ENCODE measurements at places on chromosomes 6 and 20.

DNA sequence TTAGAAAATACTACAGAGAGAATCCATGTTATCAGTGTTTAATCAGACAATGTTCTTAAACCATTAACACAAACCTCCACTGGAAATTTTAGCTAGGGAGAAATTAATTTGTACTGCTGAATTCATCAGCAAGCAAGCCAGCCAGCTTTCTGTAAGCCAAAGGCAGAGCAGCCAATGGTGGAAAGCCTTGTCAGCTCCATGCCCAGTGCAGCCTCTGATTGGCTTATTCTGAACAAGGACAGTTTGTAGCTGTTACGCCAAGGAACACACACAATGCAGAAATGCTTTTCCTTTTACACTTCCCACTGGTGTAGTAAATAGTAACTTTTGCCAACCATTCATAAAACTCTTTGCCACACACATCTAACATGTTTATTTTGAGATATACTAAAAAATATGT is 265.0 kb downstream of the TENT5A start:
- no peak for DNase-seq

DNA sequence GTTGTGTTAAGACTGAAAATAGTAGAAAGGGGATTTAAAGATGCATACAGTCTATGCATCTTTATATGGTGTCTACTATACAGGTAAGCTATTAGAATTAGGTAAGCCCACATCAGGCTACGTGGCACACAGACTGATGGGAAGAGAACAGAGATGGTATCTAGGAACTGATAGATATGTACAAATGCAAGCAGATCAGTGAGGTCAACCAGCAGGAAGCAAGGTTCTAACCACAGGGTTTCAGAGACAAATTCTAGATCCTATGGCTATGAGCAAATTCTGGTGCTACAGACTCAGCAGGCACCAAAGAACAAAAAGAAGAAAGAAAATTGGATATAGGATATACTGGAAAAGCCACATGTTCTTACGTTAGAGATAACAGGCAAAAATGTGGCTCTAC is 110.6 kb downstream of the TRDN start:
- no peak for DNase-seq

DNA sequence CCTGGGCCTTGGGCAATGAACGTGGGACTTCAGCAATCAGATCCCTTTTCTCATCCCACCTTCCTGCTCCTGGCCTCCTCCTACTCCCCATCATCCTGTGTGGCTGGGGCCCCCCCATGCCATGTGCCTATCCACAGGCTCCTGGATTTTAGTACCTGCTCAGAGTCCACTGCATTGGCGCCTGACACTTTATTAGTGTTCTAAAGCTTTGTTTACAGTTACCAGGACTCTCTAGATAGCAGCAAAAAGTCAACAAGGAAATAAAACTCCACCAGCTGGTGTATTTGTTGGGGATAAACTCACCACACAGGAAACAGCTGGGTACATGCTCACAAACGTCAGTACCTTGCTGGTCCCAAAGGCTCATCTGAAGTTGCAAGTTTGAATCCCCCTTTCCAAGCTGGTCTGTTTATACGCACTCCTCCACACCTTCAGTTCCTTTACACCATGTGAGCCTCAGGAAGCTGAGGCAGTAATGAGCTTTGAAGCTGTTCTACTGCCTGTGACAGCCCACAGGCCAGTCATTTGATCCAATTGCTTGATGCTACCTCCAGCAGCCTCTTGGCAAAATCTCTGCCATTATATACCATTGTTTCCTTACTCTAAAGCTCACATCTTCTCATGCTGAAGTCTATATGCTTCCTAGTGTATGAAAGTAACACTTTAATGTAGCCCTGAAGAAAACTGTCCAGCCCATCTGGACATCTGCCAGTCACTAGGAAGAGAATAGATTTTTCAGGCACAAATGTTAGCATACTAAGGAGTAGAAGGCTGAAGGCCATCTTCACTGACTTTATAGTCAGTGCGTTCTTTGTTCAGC is 76.6 kb downstream of the ANKEF1 start:
- no peak for DNase-seq

GRCh38 chr6:138912308-138912707 is 75.7 kb downstream of the REPS1 start:
- no peak for DNase-seq

DNA sequence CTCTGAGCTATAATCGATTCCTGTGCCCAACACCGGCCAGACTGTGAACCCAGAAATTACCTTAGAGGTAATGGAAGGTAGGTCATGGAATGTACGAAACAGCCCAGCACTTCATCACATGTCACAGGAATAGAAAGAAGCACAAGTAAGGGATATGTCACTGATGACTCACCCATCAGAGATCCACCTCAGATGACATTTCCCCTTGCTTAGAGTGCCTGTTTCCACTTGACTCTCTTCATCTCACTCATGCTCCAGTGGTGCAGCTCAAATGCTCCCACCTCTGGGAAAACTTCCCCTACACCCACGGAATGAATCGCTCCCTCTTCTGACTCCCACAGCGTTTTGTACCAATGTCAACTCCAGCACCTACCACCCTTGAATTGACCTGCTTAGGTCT is 381.6 kb upstream of the CNR1 start:
- DNase-seq, result peak; percentile 78

DNA sequence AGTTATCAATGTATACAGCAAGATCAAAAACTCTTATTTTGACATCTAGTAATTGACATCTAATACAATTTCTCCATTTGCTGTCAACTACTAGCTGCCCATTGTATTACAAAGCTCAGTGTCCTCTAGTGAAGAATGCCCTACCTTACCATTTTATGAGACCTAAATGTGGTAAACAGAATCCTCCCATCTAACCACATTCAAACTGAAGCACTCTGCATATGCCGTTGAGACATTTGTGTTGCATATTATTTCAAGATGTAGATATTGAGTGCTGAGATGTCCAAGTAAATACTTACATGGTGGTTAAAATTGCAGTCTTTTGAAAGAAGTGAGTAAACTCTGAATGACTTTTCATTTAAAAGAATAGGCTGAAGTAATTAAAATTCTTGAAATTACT is 597 bp upstream of the GLYATL3 start:
- no peak for DNase-seq

GRCh38 chr20:600141-600540 is 10.0 kb downstream of the TCF15 start:
- DNase-seq, result no peak

GRCh38 chr20:32559753-32560380 is 25.3 kb downstream of the NOL4L start:
- no peak for DNase-seq

DNA sequence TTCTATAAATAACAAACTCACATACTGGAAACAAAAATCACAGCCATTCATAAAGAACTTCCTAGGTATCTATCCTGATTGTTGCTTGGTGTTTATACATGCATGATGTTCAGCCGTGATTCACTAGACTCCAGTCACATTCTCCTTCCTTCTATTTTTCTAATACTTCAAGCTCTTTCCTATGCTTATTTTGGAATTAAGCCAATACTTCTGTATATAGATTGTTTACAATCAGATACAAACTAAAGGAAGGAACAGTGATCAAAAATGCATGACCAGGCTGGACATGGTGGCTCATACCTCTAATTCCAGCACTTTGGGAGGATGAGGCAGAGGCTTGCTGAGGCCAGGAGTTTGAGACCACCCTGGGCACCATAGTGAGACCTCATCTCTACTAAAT is 377.5 kb upstream of the IRAK1BP1 start:
- no peak for DNase-seq

- DNase-seq, result no peak
These were observed 44.9 kb downstream of the SNAP25 start for GRCh38 chr20:10263385-10264165.

GRCh38 chr20:10519361-10520046 is 84.4 kb downstream of the SLX4IP start:
- DNase-seq, result no peak

- DNase-seq, result no peak
These were observed 83.6 kb upstream of the C20orf144 start for GRCh38 chr20:33578510-33578909.

DNA sequence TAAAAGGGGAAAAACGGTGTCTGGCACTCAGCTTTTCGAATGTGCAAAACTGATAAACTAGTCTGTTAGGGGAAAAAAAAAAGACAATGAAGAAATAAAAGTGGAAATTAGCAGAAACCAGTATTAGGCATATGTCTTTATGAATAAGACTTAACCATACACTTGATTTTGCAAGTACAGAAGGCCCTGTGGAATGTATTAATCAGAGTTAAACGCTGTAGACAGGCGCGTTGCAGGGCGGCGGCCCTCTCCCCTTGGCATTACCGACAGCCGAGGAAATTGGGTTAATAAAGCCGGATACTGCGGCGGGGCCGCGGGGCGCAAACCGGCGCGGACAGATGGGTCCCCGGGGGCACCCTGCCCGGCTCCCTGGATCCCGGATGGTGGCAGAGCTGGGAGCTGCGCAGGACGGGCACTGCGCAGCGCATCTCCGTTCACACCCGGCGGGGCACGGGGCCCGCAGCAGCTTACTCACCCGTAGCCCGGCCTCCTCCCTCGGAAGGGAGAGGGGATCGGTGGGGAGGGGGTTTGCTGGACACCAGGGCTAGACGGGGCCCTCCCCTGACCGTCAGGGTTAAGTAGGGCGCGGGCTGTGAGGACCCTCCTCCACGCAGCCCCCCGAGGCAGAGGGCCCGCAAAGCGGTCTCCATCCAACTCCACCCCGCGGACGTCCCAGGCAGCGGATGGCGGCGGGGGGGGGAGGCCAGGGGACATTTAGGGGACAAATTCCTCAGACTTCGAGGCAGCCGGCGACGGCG is 2.0 kb downstream of the BHLHE23 start:
- DNase-seq, result no peak

DNA sequence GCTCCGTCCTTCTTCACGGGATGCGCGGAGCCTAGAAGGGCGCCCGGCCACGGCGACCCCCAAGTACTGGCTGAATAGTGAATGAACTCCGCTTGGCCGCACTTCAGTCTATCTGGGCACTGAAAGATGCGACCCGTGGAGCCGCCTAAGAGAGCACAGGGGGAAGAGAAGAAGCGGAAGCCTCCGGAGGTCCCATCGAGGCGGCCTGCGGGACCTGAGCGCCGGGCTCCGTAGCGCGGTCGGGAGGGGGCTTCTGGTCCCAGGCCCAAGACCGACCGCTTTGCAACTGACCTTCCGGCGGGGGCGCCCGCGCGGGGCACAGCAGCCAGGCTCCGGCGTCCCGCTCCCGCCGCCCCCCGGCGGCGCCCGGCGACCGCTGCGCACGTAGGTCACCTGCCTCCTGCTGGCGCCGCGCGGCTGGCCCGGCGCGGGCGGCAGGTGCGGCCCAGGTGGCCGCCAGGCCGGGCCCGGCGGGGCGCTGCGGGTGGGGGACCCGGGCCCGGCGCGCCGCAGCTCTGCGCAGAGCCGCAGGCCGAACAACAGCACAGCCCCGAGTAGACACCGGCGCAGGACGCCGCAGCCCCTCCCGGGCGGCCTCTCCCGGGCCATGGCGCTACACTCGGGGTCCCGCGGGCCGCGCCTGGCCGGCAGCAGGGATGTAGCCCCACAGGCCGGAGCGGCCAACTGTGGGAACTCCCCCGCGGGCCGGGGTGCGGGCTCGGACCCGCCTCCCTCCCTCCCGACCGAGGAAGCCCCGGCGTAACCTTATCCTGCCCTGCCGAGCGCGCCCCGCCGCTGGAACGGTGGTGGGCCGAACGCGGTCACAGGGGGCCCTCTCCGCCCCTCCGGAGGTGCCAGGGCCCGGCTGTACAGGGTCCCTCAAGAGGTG is at the start of gene METTL24:
Gene METTL24 (minus strand): TSS at position 686 of the 889 bp plus-strand sequence. CDS start 77 bp downstream, at position 609.
- DNase-seq, result no peak

GRCh38 chr6:25118038-25118437 is 161.1 kb upstream of the CARMIL1 start:
- no peak for DNase-seq

DNA sequence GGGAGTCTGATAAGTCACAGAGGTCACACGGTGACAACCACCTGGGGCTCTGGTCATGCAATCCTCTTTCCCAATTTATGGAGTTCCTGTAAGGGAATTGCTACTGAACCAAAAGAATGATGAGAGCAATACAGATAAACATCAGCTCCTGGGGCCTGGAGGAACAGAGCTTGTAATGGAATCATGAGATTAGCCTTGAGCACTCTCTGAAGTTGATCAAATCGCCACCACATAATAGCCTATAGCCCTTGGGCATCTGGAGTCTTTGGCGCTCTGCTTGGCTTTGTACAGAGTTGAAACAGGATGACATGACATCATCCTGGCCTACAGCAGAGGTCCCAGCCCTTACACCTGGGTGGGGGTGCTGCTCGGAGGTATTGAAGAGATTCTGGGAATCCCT is 154.3 kb upstream of the DTNBP1 start:
- no peak for DNase-seq

GRCh38 chr6:131116321-131116720 is 18.9 kb upstream of the AKAP7 start:
- DNase-seq, result no peak

GRCh38 chr6:29792123-29793035 is 35.2 kb upstream of the HLA-G start:
- DNase-seq, result peak; percentile 37

DNA sequence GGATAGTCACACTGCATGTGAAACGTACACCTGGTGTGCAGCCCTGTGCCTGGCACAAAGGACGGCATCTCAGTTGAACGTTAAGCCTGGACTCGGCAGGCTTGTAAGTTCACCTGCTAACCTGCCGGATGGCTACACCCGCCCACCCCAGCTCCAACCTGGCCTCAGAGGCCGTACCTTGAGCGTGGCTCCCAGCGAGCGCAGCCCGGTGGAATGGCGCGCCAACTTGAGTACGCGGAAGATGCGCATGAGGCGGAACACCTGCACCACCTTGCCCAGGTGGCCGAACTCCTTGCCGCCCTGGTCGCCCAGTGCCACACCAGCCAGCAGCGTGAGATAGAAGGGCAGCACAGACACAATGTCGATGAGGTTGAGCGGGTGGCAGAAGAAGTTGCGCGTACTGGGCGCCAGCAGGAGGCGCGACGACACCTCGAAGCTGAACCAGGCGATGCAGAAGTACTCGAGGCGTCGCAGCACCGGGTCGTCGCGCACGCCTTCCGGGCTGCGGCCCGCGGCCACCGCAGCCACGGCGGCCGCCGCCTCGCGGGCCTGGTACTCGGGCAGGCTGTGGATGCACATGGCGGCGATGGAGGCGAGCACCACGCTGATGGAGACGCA is 3.3 kb downstream of the KCNS1 start:
- no peak for DNase-seq

- no peak for DNase-seq
These were observed 2.2 kb upstream of the TFAP2A start for GRCh38 chr6:10416863-10417641.

GRCh38 chr6:21992178-21992967 is 304.5 kb downstream of the PRL start:
- DNase-seq, result peak; percentile 18

GRCh38 chr6:158009114-158009891 is 27.6 kb downstream of the SYNJ2 start:
- no peak for DNase-seq

- DNase-seq, result no peak
These were observed 141.8 kb downstream of the TMEM200A start for GRCh38 chr6:130507666-130508028.

- DNase-seq, result no peak
These were observed 23.4 kb upstream of the TRIM27 start for GRCh38 chr6:28947067-28947765.

DNA sequence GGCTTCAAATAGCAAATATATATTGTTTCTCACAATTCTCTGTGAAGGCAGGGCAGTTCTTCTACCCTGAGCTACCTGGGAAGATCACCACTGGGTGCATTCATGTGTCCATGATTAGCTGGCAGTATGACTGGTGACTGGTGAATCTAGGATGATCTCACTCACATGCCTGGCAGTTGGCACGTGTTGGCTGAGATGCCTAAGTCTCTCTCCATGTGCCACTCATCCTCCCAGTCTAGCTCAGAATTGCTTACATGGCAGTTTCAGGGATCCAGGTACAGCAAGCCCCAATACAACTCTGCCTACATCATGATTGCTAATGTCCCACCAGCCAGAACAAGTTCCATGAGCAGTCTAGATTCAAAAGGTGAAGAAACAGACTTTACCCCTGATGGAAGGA is 346.8 kb upstream of the CNR1 start:
- DNase-seq, result peak; percentile 53
